Kidney epithelial cell (primary cell): ENCODE measurements at places on chromosomes 4 and X. TPM values are rescaled to one million over a fixed set of nuclear protein-coding genes. Genes with fewer than 3 reads are reported as not detected.

Gene CENPI
- total RNA-seq: 1.8 and 2.6 TPM in 2 replicates

Gene BANK1
- total RNA-seq: 0.96 and 1.8 TPM in 2 replicates

Gene HSD17B10
- total RNA-seq: 85.8 and 97.4 TPM in 2 replicates

Gene CT47A7
- total RNA-seq: not detected in 2 replicates

Gene PNMA3
- total RNA-seq: 1.5 and 1.7 TPM in 2 replicates

Gene INTU
- total RNA-seq: 5.7 and 6.4 TPM in 2 replicates
